Fibroblast of gingiva (primary cell): ENCODE measurements at places on chromosomes 3 and 15.

- DNase-seq: peak; percentile 77
Observed at GRCh38 chr15:61051569-61052031, 177.5 kb downstream of the RORA start.

- peak; percentile 23 for DNase-seq
Observed at GRCh38 chr15:61227269-61227949, 1.7 kb downstream of the RORA start.

- DNase-seq: no peak
Observed at GRCh38 chr15:76328958-76329357, 7.6 kb upstream of the ISL2 start.

- DNase-seq: no peak
Observed at GRCh38 chr3:140384876-140385275, 293.0 kb upstream of the TRIM42 start.

- no peak for DNase-seq
Observed at GRCh38 chr3:98450372-98450771, 12.6 kb upstream of the OR5K1 start.
